ENCODE measurements at places on chromosomes 6 and 20. TPM values are rescaled to one million over a fixed set of nuclear protein-coding genes. Genes with fewer than 3 reads are reported as not detected.
A peak's percentile ranks its signal among the peaks of the same experiment; 100 is the strongest.

- no peak for DNase-seq
Observed at GRCh38 chr6:168288781-168289570, 30.6 kb downstream of the DACT2 start.

DNA sequence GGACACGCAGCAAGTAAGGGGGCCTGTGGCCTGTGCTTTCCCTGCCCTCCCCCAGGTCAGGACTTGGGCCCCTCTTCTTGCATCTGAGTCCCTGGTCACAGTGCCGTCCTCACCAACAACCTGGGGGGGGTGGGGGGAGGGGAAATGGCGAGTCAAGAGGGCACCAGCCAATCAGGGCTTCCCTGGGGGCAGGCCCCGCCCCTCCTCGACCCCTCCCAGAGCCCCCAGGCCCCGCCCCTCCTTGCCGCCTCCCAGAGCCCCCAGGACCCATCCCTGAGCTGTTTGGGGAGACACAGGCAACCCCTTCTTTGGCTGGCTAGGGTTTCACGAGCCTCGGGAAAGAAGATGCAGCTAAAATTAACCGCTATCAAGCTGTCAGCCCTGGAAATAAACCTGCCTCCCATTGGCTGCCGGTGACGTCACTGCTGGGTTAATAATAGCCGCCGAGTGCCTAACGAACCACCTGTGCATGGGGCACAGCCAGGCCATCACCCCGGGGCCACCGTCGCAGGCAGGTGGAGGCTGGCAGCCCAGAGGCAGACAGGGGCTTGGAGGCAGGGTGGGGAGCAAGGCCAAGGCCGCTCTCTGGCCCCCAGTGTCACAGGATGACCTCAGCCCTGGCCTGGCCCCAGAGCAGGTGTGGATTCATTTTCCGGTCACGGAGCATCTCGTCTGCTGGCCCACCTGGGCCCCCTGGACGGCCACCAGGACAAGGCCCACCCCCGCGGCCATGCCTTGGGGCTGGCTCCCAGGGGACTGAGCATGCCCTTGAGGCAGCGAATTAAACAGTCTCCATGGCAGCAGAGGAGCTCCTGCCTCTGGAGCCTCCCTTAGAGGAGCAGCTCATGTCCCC, 3.2 kb upstream of the EEF1A2 start:
- no peak for DNase-seq

GRCh38 chr6:163707387-163708355, 293.2 kb downstream of the QKI start:
- DNase-seq, result no peak

The CPXM1 gene
- total RNA-seq, result 10.8 TPM

DNA sequence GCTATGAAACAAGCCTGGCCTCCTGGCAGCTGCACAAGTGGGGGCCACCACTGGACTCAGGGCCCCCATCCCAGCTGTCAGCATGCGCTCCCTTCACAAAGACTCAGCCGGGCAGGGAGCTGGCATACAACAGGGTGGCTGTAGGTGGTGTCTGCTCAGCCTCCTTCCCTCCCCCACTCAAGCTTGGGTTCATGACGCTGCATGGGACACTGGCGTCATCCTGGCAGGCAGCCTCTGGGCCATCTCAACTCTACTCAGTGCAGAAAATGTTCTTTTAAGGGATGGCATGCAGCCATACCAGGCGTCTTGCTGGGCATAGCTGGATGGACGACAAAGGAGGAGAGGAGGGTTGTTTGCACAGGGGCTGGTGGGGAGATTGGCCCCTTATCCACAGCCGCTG, 30.5 kb downstream of the SAYSD1 start:
- DNase-seq, result no peak

- no peak for DNase-seq
Observed at GRCh38 chr6:2883673-2884072, 19.4 kb downstream of the SERPINB9 start.

GRCh38 chr20:21507400-21508229, 6.2 kb downstream of the NKX2-2 start:
- no peak for DNase-seq

DNA sequence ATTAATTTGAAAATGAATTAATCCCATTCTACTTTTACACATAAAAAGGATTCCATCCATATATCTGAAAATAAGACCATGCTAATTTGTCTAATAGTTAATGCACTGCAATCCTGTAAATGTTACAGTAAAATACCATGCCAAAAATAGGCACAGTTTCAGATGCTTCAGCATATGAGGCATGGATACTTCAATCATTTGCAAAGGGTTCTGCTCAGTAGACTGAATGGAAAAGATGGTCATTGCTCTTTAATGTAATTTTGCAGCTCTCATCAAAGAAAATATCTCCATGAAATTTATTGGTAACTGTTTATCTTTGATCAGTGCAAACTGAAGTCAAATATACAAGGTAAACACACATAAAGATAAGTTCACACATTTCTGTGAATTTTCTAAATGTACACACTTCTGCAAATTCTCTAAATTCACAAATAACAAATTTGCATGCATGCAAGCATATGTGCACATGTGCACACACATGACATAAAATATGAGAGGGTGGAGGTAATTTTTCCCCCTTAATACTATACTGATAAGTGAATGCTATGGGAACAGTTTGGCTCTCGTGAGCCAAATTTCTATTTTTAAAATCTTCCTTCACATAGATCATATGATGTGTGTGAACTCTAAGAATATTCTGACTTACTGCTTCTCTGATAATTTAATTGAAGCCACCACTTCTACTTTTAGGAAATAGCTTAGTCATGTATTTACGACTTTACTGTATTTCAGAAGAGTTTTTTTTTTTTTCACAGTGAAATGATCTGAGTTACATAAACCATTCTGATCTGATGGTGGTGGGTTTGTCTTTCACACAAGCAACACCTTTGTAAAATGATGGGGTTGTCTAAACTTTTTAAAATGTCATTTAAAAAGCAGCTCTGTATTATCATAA, 996.8 kb upstream of the CITED2 start:
- peak; percentile 20 for DNase-seq
